ENCODE measurements at places on chromosomes 1 and 21. TPM values are rescaled to one million over a fixed set of nuclear protein-coding genes. Genes with fewer than 3 reads are reported as not detected.

The OPRD1 gene
- polyA plus RNA-seq = 0.22 TPM

The FCRL6 gene
- polyA plus RNA-seq = 0.46 TPM

The CNR2 gene
- polyA plus RNA-seq = 0.12 TPM

The PRAMEF5 gene
- not detected for polyA plus RNA-seq

The CAPN9 gene
- 1.0 TPM for polyA plus RNA-seq

The OR6K3 gene
- polyA plus RNA-seq = not detected

The AMY2B gene
- 31.4 TPM for polyA plus RNA-seq

The RNASEL gene
- polyA plus RNA-seq = 13.2 TPM

The TAL1 gene
- 8.2 TPM for polyA plus RNA-seq

The TMEM82 gene
- polyA plus RNA-seq = not detected

The DDI2 gene
- 21.7 TPM for polyA plus RNA-seq

The IGSF3 gene
- polyA plus RNA-seq = 42.6 TPM

The TSPAN2 gene
- 10.1 TPM for polyA plus RNA-seq

The FAM151A gene
- 0.69 TPM for polyA plus RNA-seq

The SMPDL3B gene
- polyA plus RNA-seq = 11.4 TPM

The FCRLB gene
- polyA plus RNA-seq = 0.24 TPM

The C1orf167 gene
- polyA plus RNA-seq = 0.55 TPM

The TMCC2 gene
- 7.8 TPM for polyA plus RNA-seq

The C1orf21 gene
- 51.4 TPM for polyA plus RNA-seq

The CA6 gene
- polyA plus RNA-seq = 0.10 TPM

The BATF3 gene
- 2.0 TPM for polyA plus RNA-seq

The C1orf105 gene
- 0.49 TPM for polyA plus RNA-seq

The ANGPTL3 gene
- polyA plus RNA-seq = 0.56 TPM

The AGMAT gene
- polyA plus RNA-seq = 0.39 TPM

The TEX35 gene
- 0.19 TPM for polyA plus RNA-seq

The GNB1 gene
- 244 TPM for polyA plus RNA-seq

The CD1B gene
- polyA plus RNA-seq = not detected

The AGBL4 gene
- polyA plus RNA-seq = 0.65 TPM

The PDE4B gene
- polyA plus RNA-seq = 15.4 TPM

The C1orf115 gene
- 19.4 TPM for polyA plus RNA-seq

The UQCRHL gene
- polyA plus RNA-seq = 2.9 TPM

The TNFRSF9 gene
- polyA plus RNA-seq = 0.21 TPM

The GBP6 gene
- polyA plus RNA-seq = 0.53 TPM

The RXFP4 gene
- polyA plus RNA-seq = 0.09 TPM

The RWDD3 gene
- polyA plus RNA-seq = 58.2 TPM

The SPRR5 gene
- polyA plus RNA-seq = not detected

The FCER1G gene
- 23.8 TPM for polyA plus RNA-seq

The PIGM gene
- 13.0 TPM for polyA plus RNA-seq

The RNF187 gene
- polyA plus RNA-seq = 57.8 TPM

The FCRL2 gene
- 0.06 TPM for polyA plus RNA-seq

The LMX1A gene
- not detected for polyA plus RNA-seq

The PFKFB2 gene
- polyA plus RNA-seq = 16.3 TPM

The ENO1 gene
- polyA plus RNA-seq = 635 TPM

The LCE3E gene
- not detected for polyA plus RNA-seq

The SV2A gene
- polyA plus RNA-seq = 6.1 TPM

The INSRR gene
- polyA plus RNA-seq = 0.05 TPM

The DLGAP3 gene
- 0.25 TPM for polyA plus RNA-seq

The ADCY10 gene
- polyA plus RNA-seq = 0.23 TPM

The SPATA21 gene
- 0.50 TPM for polyA plus RNA-seq

The LRRC38 gene
- polyA plus RNA-seq = 1.5 TPM

The LRRC39 gene
- polyA plus RNA-seq = 5.2 TPM

The FAM78B gene
- polyA plus RNA-seq = 1.4 TPM

The KCNK1 gene
- 5.6 TPM for polyA plus RNA-seq

The FBXO42 gene
- polyA plus RNA-seq = 23.5 TPM

The SH3BGRL3 gene
- 89.9 TPM for polyA plus RNA-seq

The RBP7 gene
- polyA plus RNA-seq = 0.90 TPM

The ACKR1 gene
- 4.2 TPM for polyA plus RNA-seq

The TGFB2 gene
- polyA plus RNA-seq = 132 TPM

The MSH4 gene
- 0.58 TPM for polyA plus RNA-seq

All from right lung (tissue), 10 donors.